GM23248 (cell line): ENCODE measurements at places on chromosomes 5 and 9.

DNA sequence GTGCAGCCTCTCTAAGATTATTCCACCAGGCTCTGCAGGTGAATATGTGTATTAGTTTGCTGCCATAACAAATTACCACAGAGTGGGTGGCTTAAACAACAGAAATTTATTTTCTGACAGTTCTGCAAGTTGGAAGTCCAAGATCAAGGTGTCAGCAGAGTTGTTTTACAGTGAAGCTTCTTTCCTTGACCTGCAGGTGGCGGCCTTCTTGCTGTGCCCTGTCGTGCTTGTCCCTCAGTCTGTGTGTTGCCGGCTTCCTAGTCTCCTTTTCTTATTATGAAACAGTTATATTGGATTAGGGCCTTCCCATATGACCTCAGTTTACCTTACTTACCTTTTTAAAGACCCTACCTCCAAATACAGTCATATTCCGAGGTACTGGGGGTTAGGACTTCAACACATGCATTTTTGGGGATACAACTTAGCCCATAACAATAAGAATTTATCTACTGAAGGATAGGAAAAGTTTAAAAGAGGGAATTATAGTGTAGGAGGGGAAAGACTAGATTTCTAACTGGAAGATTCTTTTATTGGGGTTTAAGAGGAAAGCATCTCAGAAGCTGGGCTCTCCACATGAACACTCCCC is 97.4 kb downstream of the OSTF1 start:
- peak; percentile 52 for DNase-seq

DNA sequence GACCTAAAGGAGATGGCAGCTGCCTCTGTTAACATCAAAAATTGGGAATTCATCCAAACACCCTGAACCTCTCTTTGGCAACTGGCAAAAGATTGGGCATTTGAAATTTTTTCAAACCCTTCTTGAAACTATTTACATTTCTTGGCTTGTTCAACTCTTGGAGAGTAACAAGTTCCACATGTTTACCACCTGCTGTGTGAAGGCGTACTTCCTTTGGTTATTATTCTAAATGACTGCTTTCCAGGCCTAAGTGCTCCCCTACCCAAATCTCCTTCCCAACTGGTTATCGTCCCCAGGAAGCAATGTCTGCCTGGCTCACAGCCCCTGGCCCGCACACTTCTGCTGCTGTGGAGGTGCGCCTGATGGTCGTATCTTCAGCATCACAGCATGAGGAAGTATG is 422.7 kb downstream of the DMAC1 start:
- DNase-seq, result no peak

DNA sequence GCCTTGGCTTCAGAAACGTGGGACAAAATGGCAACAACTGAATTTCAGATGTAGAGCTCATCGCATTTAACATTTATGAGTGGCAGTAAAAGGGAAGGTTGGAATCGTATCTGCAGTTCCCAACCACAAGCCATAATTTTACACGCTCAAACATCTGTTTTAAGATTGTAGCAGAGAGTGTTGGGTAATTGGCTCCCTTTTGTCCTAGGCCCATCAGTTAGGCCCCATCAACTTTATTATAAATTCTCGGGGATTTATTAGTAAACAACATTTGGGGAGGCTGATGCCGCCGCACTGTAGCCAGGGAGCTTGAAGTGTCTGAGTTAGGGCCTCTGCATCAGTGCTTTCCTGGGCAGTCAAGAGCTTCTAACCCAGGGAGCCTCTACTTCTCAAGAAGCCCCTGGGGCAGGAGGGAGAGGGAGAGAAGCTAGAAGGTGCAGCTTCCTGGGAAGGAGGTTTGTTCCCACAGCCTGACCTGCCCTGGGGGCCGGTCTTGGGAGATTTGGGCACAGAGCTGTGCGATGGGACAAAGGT is 66.2 kb downstream of the HSPA4 start:
- DNase-seq, result no peak

DNA sequence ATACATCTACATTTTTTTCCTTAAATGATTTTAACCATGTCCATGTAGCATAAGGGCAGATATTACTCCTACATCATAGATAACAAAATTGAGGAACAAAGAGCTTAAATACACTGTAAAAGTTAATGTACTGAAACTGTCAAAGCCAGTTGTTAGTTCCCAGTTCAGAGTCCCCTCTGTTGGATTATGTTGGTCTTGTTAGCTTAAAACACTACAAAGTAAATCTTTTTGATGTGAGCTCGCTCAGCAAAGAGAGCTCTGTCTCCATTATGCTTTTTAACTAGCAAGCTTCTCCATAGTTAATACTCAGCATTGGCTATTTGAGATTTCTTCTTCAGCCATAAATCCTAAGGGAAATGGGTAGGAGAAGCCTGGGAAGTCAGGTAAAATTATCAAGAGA is 149.1 kb downstream of the ADAMTS6 start:
- DNase-seq, result no peak

DNA sequence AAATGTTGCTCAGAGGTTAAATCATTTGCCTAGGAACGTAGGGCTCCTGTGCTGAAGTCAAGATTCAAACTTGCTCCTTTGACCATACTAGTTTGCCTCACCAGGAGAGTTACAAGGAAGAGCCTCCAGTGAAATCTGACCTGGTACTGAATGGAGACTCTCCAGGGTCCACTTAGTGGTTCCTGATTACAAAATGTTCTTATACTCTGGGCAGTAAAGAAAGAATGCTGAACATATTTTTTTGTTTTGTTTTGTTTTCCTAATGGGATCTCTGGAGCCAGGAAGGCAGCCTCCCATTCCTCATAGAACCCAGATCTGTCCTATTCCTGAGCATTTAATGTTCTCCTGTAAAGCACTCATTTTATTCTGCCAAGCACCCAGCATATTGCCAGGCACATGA is 256.5 kb upstream of the CLINT1 start:
- peak; percentile 23 for DNase-seq

GRCh38 chr5:83955916-83956315 is 235.3 kb upstream of the HAPLN1 start:
- DNase-seq, result peak; percentile 70
